Activated CD8-positive, alpha-beta memory T cell treated with anti-CD3 and anti-CD28 coated beads for 4 hours (primary cell): ENCODE measurements at places on chromosomes 7 and 10.

DNA sequence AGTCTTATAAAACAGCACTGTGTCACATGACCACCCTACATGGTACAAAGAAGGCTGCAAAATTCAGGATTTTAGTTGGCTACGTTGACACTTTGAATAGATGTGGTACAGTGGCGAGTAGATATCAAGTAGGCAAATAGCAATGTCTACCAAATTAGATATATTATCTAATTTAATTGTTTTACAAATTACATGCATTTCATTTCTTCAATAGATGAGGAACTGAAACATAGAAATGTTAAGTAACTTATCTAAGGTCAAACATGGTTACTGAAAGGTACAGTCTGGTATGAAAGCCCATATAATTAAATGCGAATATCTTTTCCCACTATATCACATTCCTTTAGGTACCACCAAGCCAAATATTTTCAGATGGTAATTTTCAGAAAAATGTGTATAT, 972.2 kb downstream of the NRG3 start:
- DNase-seq, result no peak

DNA sequence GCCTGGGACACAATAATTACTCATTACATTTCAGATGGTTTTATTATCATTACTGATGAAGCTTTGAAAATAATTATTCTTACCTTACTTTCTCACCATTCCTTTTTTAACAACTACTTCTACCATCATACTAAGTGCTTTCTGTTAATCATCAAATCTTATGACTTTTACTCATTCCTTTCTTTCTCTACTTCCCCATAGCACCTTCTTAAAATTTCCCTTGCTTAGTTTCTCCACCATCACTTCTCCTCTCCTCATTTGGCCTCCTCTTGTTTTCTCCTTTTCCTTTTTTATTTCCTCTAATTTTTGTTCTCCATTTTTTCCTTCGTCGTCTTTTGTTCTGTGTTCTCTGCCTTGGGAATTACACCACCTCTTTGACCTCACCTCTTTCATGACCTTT, 303.2 kb upstream of the KAT6B start:
- DNase-seq, result no peak

DNA sequence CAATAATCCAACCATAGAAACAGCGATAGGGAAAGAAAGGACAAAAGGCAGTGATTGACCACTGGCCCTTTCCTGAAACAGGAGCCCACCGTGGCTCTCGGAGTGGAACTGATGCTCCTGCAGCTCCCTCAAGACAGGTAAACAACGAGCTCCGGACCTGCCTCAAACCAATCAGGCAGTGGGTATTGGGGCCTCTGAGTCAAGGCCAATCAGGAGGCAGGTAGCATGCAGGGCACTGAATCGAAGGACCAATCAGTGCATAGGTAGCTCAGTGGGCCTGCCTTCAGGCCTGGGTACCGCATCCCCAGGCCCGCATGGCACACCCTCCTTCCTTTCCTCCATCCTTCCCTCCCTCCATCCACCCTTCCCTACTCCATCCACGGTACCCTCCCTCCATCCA, 425.1 kb upstream of the MGMT start:
- DNase-seq, result no peak

GRCh38 chr7:88540012-88540411, 219.5 kb upstream of the ZNF804B start:
- DNase-seq, result no peak

- no peak for DNase-seq
Measured at GRCh38 chr7:102093599-102094315, 192.9 kb upstream of the SH2B2 start.
